ENCODE measurements at places on chromosomes 6 and 20. TPM values are rescaled to one million over a fixed set of nuclear protein-coding genes. Genes with fewer than 3 reads are reported as not detected.

- no peak for DNase-seq
These were observed 5.5 kb downstream of the PPP1R3G start for GRCh38 chr6:5090603-5091002.

GRCh38 chr6:10409233-10409721, 5.6 kb downstream of the TFAP2A start:
- DNase-seq = no peak

GRCh38 chr6:15230827-15231226, 15.0 kb upstream of the JARID2 start:
- no peak for DNase-seq

DNA sequence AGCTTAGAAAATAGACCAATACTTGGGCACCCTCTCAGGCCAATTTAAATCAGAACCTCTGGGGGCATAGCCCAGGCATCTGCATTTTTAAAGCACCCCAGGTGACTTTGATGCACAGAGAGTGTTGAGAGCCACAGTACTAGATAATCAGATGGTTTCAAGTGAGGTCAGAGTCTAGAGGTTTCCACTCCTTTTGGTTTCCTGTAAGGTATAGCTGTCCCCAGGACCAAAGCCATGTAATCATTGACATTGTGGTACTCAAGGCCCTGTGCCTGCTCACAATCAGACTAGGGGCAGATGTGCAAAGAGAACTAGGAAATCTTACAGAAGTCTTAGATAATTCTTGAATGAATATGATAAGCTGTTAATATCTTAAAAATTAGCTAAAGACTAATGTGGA, 9.1 kb downstream of the FILIP1 start:
- DNase-seq = no peak

GRCh38 chr20:59078231-59078630, 35.6 kb upstream of the PRELID3B start:
- DNase-seq = no peak

UBE3D gene
- 6.8 TPM for total RNA-seq

BMP5 gene
- 0.19 TPM for total RNA-seq

CGA gene
- 2.0 TPM for total RNA-seq

STMND1 gene
- total RNA-seq = 0.16 TPM

COL21A1 gene
- 0.53 TPM for total RNA-seq

All from astrocyte (in vitro differentiated cells and primary cell).